ENCODE measurements at places on chromosomes 11 and 22. TPM values are rescaled to one million over a fixed set of nuclear protein-coding genes. Genes with fewer than 3 reads are reported as not detected.

IGSF9B gene
- 5.5 TPM for total RNA-seq

POGLUT3 gene
- 19.1 TPM for total RNA-seq

MMP27 gene
- not detected for total RNA-seq

OR9G4 gene
- total RNA-seq = not detected

PGA4 gene
- total RNA-seq = 0.83 TPM

GLYATL1 gene
- total RNA-seq = not detected

All from lower lobe of right lung (tissue), 2 donors.